ENCODE measurements at places on chromosomes 5 and 9.

DNA sequence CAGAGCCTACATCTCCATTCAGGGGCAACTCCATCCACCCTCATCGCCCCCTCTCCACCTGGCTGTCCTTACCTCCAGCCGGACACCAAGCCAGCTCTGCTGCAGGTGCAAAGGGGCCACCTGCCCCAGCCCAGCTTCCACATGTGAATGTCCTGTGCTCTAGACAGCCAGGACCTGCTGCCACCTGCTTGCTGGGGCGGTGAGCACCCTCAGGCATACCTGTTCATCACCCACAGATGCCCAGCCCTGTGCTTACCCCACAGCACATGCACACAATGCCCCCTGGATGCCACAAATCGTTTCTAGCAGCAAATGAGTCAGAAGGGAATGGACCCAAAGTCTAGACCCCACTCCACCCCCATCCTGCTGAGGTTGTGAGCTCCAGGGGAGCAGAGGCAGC, 13.3 kb upstream of the NKD2 start:
- DNase-seq: no peak

GRCh38 chr9:131008909-131009618, at the start of gene LAMC3:
LAMC3 (plus strand) TSS chr9:131009174; CDS start chr9:131009215, 41 bp downstream.
- DNase-seq: peak; percentile 67

DNA sequence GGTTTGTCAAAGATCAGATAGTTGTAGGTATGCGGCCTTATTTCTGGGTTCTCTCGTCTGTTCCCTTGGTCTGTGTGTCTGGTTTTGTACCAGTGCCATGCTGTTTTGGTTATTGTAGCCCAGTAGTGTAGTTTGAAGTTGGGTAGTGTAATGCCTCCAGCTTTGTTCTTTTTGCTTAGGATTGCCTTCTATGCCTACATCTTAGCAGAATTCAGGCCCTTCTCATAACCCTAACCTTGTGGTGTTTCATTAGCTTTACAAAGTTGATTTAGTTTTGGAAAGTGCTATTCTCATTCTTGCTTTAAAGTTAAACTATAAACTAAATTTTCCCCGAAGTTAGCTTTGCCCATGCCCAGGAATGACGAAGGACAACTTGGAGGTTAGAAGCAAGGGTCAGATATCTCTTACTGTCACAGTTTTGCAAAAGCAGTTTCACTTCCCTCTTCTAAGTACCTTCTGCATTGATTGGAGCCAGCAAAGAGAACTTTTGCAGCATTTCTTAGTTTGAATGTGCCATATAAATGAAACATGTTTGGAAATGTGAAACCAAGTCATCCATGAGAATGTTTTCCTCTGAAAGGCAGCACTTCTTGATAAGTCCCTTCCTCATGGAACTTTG, 274.3 kb upstream of the DMRT1 start:
- no peak for DNase-seq

- no peak for DNase-seq
Measured at GRCh38 chr5:170571281-170571731, 67.5 kb downstream of the KCNIP1 start.

DNA sequence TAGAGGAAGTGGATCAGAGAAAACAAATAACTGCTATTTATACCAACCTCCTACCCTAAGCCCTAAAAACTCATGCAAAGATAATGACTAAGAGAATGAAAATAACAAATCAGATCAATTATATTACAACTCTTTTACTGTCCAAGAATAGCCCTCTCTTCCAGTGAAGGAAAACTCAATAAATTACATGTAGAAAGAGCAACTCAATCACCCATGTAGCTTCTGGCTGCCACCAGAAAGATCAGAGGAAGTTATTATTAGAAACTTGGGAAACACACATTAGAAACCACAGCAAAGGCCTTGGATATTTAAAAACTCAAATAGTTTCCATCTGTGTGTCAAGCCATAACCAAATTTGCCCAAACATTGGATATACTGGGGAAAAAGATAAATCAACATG, 134.0 kb upstream of the TARS1 start:
- DNase-seq: no peak

- no peak for DNase-seq
Measured at GRCh38 chr5:159333545-159333925, 3.2 kb upstream of the IL12B start.

GRCh38 chr5:112063856-112064255, 306.9 kb upstream of the NREP start:
- peak; percentile 15 for DNase-seq

- peak; percentile 32 for DNase-seq
Measured at GRCh38 chr5:34604119-34604675, 51.9 kb upstream of the RAI14 start.

DNA sequence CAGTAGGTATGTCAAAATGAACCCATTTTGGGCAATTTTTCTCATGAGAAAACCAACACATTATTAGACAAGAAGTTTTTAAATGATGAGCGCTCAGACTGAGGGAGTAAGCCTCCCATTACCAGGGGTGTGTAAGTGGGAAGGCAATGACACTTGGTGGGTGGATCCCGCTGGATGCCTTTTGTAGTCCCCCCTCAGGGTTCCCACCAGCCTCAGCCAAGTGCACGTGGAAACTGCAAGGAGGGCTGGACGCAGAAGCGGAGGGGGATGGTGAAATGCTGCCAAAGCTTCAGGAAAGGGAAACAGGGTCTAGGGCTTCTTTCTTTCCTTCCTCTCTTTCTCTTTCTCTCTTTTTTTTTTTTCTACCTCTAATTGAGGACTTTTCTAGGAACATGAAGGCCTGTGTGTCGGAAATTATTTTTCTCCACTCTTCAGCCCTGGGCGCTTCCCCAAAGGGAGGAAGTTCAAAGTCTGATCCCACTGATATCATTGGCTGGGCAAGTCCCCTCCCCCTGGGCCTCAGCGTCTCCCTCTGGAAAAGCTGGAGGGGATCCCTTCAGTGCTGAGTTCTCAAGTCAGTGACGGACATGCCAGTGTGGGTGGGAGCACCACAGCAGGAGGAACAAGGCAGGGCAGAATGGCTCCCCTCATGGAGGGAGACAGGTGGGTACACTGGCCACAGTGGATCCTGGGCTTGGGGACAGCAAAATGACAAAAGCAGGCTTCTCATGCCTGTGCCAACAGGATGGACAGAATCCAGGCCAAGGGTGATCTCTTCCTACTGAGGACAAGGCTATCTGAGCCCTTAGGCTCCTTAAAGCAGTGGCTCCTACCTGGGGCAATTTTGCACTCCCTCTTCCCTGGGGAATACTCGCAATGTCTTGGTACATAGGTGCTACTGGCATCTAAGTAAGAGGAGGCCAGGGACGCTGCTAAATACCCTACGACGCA, 23.9 kb upstream of the SLC25A51 start:
- no peak for DNase-seq

DNA sequence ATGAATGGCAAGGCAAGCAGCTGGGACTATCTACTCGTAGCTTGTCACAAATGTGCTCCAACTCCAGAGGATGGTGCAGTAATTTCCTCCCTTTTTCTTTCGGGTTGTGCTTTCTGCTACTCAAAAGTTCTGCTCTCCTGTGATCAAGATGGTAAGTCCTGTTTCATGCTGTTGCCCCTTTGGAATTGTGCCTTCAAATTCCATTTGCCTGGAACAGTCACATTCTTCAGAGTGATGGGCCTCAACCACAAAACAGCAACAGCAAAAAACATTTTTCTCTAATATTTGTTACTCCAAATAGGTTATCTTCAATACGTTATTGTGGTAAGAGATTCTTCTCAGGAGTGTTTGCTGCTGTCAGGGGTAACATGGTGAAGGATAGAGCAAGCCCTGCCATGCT, 209.3 kb downstream of the PALM2AKAP2 start:
- no peak for DNase-seq

Measured in NCI-H524 (cell line).